ENCODE measurements at places on chromosomes 5 and 9. TPM values are rescaled to one million over a fixed set of nuclear protein-coding genes. Genes with fewer than 3 reads are reported as not detected.

The SPEF2 gene
- 0.13 TPM for total RNA-seq

The CDKN2AIPNL gene
- total RNA-seq = 28.3 TPM

The PCDHA6 gene
- not detected for total RNA-seq

DNA sequence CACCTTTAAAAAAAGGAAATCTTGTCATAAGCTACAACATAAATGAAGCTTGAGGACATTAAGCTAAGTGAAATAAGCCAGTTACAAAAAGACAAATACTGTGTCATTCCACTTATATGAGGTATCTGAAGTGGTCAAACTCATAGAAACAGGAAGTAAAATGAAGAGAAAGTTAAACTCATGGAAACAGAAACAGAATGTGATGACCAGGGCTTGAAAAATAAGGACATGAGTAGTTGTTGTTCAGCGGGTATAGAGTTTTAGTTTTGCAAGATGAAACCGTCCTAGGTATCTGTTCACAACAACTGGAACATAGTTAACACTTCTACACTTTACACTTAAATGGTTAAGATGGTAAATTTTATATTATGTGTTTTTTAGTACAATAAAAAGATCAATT is 47.8 kb upstream of the SLC1A3 start:
- no peak for DNase-seq

DNA sequence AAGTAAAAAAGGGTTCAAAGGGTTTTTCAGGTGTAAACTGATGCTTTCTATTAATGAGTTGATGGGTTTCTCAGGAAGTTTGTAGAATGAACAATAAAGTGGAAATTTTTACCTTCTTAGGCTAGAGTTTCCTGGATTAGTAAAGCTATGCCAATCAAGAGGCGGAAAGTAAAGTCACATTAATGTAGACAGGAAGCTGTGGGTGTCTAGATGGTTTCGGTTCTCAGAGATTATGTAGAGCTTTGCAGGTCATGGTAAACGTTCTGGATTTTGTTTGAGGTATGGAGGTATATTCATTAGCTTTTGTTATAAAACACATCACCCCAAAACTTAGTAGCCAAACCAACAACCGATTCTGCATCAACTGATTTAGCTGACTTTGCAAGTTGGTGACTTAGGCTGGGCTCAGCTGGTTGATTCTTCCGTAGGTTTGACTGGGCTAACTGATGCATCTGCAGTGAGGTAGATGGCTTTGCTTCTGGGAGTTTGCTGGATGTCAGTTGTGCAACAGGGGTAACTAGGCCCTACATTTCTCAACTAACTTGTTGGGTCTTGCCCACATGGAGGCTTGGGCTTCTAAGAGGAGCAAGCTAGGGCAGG is 273.8 kb downstream of the MSX2 start:
- DNase-seq = no peak

- DNase-seq = no peak
Observed at GRCh38 chr5:6718718-6719117, 5.5 kb downstream of the TENT4A start.

DNA sequence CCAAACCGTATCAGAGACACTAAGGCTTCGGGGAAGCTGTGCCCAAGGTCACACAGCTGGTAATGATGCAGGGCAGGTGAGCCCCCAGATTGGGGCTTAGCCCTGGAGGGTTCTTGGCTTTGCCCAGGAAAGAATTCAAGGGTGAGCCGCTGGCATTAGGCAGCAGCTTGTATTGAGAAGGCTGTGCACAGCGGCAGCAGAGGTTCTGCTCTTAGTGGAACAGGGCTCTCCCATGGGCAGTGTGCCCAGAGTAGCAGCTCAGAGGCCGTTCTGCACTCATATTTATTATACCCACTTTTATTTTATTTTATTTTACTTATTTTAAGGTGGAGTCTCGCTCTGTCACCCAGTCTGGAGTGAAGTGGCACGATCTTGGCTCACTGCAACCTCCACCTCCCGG is 85.8 kb upstream of the IER5L start:
- no peak for DNase-seq

Measured in dermis microvascular lymphatic vessel endothelial cell (primary cell).